Osteocyte (in vitro differentiated cells): ENCODE measurements at places on chromosomes 5 and 9. TPM values are rescaled to one million over a fixed set of nuclear protein-coding genes. Genes with fewer than 3 reads are reported as not detected.
A peak's percentile ranks its signal among the peaks of the same experiment; 100 is the strongest.

The OLFM1 gene
- 0.83 and 1.3 TPM in 2 replicates for total RNA-seq

The GAS1 gene
- 304 and 307 TPM in 2 replicates for total RNA-seq

The UNC13B gene
- total RNA-seq: 24.5 and 24.9 TPM in 2 replicates

The SOX30 gene
- total RNA-seq: not detected in 2 replicates

The CARTPT gene
- not detected in 2 replicates for total RNA-seq

The MEIKIN gene
- total RNA-seq: not detected in 2 replicates

The LCN12 gene
- 0.57 and 1.4 TPM in 2 replicates for total RNA-seq

The FGF10 gene
- total RNA-seq: not detected in 2 replicates

The FAM169A gene
- total RNA-seq: 2.7 and 3.6 TPM in 2 replicates

The DND1 gene
- 1.6 and 1.9 TPM in 2 replicates for total RNA-seq

The PHYKPL gene
- total RNA-seq: 70.2 and 71.3 TPM in 2 replicates

- DNase-seq: no peak
Observed at GRCh38 chr9:21789541-21790037, 12.8 kb upstream of the MTAP start.

- DNase-seq: no peak
Observed at GRCh38 chr5:134073404-134073803, 41.1 kb upstream of the TCF7 start.

DNA sequence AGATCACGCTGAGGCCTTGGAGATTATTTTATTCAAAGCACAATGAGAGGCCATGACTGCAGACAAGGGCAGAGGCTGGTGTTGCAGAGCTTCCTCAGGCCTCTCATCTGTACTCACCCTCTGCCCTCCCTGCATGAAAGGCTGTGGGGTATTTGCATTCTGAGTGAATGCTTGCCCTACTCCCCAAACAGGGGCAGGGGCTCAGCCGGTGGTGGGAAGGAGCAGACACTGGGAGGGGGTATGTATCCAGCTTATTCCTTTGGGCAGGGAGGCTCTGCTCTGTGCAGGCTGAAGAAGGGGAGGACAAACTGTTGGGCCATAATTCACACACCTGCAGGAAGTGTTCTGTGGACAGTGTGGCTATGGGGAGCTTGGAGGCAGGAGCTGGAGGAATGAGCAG lies 148.4 kb upstream of the PANK3 start:
- peak; percentile 69 for DNase-seq

DNA sequence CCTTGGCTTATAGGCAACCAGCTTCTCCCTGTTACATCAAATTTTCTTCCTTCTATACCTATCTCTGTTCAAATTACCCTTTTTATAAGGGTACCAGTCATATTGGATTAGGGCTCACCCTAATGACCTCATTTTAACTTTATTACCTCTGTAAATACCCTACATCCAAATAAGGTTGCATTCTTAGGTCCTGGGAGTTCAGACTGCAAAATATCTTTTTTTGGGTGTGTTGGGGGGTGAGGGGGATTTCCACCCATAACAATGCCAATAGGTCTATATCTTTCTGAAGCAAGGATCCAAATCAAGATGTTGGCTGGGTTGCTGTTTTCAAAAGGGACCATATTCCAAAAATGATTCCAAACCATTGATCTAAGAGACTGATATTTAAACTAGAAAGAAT lies 141.7 kb downstream of the XRCC4 start:
- no peak for DNase-seq

DNA sequence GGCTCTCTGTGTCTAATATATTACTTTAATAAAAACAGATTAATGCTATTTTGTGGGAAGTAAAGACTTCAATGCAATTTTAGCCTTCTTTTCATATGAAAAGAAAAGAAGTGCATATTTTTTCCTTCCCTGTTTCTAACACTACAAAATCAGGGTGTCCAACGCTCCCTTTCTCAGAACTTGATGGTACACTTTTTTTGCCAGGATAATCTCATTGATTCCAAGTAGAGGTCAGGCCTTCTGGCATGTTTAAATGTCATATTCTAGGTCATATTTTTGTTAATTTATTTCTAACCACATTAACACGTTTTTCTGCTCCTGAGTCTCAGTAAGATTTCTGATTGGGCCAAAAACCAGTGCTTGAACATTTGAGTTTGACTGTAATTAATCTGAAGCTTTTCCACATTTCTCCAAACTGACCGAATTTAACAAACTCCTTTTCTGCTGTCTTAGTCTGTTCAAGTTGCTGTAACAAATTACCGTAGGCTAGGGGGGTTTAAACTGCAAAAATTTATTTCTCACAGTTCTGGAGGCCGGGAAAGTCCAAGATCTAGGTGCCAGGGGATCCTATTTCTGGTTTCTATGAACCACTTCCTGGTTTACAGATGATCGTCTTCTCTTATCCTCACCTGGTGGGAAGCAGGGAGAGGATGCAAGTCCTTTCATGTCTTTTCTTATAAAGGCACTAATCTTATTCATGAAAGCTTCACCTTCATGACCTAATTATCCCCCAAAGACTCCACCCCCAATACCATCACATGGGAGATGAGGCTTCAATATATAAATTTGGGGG lies 63.2 kb upstream of the ELL2 start:
- DNase-seq: no peak

DNA sequence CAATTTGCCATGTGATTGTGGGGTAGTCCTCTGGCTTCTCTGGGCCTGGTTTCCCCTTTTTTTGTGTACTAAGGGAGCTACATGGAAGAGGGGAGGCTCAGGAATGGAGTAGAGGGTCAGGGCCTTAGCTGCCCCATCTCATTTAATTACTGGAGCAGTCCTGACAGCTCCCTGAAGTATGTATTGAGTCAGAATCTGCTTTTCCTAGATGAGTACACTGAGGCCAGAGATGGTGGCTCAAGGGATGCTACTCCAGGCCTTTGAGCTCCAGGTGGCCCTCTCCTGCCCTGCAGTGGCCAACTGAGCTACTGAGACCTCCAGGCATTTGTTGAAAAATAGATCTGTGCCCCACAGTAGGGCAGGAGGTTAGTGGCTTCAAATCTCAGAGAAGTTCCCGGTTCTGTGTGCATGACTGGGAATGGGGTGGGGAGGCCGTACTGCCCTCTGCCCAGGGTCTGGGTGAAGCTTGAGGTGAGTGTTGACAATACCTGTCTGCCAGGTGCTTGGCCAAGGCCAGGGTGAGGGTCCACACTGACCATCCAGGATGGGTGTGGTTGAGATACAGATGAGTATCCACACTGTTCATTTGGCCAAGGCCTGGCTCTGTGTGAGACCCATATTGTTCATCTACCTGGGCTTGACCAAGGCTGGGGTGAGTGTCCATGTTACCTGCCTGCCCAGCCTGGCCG lies 45.7 kb downstream of the CXXC5 start:
- no peak for DNase-seq

DNA sequence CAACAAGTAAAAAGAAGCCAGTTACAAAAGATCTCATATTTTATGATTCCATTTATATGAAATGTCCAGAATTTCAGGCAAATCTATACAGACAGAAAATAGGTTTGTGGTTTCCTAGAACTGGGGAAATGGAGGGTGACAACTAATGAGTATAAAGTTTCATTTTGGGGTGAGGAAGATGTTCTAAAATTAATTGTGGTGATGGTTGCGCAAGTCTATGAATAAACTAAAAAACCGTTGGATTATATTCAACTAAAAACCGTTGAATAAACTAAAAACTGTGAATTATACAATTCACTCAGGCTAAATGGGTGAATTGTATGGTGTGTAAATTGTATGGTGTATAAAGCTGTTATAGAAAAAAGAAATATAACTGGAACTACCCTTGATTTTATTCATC lies 47.6 kb downstream of the ADAMTS6 start:
- no peak for DNase-seq

DNA sequence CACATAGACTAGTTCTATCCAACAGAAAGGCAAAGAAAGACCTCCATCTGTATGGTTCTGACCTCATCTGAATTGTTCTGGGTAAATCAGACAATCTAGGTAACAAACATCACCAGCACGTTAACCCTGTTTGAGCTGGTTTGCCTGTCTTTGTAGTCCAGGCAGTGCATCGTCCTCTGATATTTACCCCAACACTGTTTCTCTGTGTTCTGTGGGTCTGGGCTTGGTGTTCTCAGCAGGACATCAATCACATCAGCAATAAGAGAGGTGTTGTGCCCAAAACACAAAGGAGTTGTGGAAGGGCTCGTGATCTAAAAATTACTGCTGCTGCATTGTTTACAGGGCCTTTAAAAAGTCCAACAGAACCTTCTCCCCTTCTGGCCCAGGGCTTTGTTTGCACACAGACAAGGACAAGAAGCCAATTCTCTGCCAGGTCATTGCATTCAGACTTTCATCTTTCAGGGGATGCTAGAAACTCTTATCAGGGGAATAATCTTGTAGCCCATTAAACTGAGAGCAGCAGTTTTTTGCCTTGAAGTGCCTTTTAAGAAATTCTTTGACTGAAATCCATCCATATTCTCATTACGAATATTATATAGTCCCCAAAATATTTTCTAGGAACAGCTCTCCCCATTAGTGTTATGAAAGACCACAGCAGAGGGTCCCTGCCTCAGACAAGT lies 30.5 kb upstream of the MAP1B start:
- DNase-seq: no peak

- no peak for DNase-seq
Observed at GRCh38 chr9:134676361-134676760, 34.8 kb downstream of the COL5A1 start.

GRCh38 chr5:148384380-148384737 lies 601 bp downstream of the FBXO38 start:
- no peak for DNase-seq

DNA sequence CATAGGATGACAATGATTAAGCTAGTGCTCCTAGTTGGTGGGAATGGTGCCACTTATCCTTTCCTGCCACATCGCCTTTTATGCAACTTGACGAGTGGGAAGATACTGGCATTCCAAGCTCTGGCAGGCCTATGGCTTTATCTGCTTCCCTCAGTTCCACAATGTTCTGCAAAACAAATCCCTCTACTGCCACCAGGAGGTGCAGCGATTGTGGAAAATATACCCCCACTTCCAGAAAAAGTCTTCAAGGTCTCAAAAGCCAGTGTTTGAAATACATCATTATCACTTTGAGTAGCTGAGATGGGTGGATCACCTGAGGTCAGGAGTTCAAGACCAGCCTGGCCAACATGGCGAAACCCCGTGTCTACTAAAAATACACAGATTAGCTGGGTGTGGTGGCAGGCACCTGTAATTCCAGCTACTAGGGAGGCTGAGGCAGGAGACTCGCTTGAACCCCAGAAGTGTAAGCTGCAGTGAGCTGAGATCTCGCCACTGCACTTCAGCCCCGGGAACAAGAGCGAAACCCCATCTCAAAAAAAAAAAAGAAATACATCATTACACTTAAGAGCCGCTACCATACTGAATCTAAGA lies 3.4 kb downstream of the CLINT1 start:
- no peak for DNase-seq

DNA sequence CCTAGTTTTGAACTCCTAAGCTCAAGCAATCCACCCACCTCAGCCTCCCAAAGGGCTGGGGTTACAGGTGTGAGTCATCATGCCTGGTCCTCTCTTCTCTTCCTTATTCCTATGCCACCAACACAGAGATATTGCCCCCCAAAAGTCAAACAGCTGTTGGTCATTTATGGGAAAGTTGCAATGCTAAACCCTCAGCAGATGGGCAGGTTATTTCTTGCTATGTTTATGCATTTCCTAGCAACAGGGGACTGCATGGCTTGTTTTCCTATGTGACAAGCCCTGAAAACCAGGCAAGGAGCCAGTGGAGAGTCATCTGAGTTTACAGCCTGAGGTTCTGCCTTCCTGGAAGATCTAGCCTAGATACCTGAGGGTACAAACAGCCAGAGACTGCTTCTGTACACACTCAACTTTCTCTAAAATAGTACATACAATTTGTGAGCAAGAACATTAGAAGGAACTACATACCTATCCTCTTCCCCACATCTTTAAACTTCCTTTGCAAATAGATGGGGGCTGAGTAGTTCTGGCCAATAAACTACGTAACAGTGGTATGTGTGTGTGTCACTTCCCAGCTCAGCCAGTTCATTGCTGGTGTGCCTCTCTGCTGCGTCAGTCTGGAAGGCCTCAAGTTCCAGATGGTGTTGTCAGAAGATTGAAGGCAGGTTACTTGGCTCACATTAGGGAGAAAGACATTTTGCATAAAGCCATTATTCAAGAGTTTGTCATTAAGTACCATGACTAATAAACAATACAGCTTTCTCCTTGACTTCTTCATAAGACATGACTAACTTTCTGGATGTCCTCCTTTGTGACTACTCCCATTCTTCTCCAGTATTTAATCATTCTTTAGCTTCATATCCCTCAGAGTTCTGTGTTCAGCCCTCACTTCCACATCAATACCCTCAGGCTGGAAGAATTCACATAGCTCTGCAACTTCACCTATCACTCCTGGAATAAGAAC lies 65.3 kb downstream of the CSNK1A1 start:
- peak; percentile 87 for DNase-seq

DNA sequence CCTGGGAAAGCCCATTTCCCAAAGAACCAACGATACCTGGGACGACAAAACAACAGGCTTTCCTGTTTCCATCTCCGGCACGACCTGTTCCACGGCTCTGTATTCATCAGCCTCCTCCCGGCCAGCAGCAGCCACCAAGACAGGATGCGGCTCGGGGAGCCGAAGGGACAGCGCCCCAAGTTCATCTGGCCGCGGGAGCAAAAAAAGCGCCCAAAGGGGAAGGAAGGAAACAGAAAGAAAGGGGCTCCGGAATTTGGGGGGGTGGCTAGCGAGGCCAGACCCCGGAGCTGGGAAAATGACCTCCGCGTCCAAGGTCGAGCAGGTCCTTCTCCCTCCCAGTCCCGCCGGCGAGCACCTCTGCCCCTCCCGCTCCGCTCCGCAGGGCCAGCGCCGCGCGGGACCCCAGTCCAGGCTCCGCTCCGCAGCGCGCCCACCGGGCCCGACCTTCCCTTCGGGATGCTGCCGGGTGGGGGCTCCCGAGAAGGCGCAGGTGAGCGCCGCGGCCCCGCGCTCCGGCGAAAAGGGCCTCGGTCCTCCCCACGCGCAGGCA lies 608 bp downstream of the ELOVL7 start:
- DNase-seq: no peak

GRCh38 chr9:92407818-92408217 lies 3.4 kb upstream of the OGN start:
- no peak for DNase-seq

DNA sequence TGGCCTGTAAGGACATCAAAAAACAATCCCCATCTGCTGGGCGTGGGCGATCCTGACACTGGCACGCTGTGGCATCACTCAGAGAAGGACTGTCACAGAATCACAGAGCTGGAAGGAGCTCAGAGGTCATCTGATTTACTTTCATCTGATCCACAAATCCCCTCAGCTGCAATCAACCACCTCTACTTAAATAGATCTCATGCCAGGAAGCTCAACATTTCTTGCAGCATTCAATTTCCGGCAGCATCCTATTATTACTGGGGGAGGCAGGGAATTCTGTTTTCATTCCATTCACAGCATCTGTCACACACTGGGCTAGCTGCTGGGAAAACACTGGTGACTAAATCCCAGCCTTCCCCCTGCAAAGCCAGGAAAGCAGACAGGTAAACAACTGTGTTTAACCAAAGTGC lies 38.3 kb downstream of the RETREG1 start:
- DNase-seq: peak; percentile 36

- no peak for DNase-seq
Observed at GRCh38 chr9:109802491-109802890, 22.5 kb downstream of the PALM2AKAP2 start.

GRCh38 chr9:132144708-132145365 lies 17.0 kb upstream of the NTNG2 start:
- DNase-seq: no peak
